ENCODE measurements at places on chromosomes 7 and 10.

- no peak for DNase-seq
Observed at GRCh38 chr7:23691320-23691719, 11.3 kb downstream of the FAM221A start.

GRCh38 chr10:86798025-86798424 lies 41.6 kb downstream of the BMPR1A start:
- DNase-seq: no peak

- no peak for DNase-seq
Observed at GRCh38 chr10:49143249-49143648, 9.4 kb upstream of the FAM170B start.

DNA sequence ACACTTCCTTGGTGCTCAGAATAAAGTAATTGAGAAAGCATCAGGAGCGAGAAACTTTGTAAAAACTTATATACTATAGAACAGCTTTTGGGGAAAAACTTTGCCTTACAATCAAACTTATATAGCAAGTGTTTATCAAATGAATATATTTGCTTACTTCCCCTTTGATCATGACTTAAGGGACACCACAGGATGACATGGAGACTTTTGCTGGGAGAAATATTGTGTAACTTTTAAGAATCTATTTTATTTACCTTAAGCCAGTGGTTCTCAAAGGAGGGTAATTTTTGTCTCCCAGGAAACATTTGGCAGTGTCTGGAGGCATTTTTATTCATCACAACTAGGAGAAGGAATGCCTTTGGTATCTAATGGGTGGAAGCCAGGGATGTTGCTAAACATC lies 173.8 kb upstream of the HABP2 start:
- DNase-seq: no peak

- DNase-seq: no peak
Observed at GRCh38 chr7:96111405-96111804, 210.5 kb downstream of the SLC25A13 start.

- no peak for DNase-seq
Observed at GRCh38 chr10:77796311-77796915, 130.1 kb downstream of the DLG5 start.

DNA sequence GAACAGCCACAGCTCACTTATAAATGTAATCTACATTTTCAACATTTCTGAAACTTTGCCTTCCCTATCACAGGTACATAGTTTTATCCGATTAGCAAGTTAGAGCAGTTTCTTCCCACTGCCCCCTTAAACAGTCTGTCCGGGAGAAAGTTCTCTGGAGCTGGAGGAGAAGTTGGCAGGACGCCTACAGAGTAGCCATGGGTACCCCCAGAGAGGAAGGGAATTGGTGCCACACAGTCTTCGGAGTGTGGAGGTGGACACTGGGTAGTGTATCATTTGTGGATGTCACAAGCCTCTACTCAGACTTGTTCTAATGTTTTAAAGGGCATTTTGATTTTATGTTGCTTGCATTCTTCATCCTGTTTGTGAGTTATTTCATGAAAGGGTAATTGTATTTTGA lies 39.0 kb downstream of the TAF3 start:
- no peak for DNase-seq

DNA sequence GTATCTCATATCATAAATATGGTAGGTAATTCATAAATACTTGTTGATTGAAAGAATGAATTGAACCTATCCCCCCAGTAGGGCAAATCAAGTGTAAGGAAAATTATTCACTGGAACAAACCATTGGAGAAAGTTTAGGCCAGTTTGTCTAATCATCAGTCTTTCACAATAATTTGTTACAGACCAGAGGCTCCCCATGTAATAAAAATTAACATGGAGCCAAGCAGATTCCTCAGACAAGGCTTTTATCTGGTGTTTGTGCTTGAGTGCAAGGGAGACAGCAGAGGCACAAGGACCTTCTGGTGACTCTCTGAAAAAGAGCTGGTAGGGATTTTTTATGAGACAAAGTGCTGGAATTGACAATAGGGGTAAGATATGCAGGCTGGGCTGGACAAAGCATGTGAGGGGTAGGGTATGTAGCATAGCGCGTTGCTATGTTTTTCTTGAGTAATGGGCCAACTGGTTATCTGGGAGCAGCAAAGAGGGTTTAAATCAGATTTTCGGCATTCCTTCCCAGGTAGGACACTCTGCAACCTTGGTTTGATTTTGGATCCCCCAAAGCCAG lies 7.8 kb upstream of the PANK1 start:
- no peak for DNase-seq

- no peak for DNase-seq
Observed at GRCh38 chr7:115359119-115359518, 437.2 kb downstream of the MDFIC start.

DNA sequence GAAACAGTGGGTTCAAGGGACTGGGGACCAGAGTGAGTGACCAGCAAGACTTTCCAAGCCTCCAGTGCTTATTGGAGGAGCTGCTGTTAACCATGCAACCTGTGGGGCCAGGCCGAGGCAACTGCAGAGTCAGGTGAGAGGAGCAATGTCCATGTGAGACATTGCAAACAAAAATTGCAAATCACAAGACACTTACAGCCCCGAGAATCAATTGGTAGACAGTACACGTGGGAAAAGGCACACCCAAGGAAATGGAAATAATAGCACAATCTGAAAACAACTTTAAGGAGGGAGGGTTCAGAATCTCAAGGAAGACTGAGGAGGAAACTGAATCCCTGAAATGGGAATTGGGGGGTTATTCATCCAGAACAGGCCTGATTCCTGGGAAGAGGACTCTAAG lies 72.6 kb downstream of the GLRX3 start:
- DNase-seq: no peak

DNA sequence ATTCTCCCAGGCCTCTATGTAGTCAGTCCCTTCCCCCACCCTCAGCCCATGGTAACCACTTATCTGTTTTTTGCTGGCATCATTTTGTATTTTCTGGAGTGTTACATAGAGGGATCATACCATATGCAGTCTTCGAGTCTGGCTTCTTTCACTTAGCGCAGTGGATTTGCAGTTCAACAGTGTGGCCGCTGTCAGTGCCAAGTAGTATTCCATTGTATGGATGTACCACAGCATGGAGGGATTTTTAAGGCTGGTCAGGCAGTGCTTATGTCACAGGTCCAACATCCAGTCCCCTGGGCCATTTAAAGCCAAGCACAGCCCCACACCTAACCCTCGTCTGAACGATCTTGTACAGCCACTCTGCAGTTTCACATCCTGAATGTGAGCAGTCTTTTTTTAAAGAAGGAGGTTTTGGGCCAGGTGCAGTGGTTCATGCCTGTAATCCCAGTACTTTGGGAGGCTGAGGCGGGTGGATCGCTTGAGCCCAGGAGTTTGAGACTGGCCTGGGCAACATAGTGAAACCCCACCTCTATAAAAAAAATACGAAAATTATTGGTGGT lies 121.8 kb downstream of the CUX1 start:
- DNase-seq: no peak

- no peak for DNase-seq
Observed at GRCh38 chr7:94907026-94907810, at the start of gene PPP1R9A. TSS of gene PPP1R9A (plus strand) at chr7:94907594. CDS start at chr7:94910114, 2,520 bp downstream.

DNA sequence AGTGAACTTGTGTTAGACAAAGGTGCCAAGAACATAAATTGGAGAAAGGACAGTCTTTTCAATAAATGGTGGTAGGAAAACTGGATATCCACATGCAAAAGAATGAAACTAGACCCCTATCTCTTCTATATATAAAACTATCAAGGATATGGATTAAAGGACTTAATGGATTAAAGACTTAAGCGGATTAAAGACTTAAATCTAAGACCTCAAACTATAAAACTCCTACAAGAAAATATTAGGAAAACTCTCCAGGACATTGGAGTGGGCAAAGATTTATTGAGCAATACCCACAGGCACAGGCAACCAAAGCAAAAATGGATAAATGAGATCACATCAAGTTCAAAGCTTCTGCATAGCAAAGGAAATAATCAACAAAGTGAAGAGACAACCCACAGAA lies 242.9 kb upstream of the MEOX2 start:
- no peak for DNase-seq

- peak; percentile 96 for DNase-seq
Observed at GRCh38 chr7:130356121-130356875, 11.7 kb downstream of the CPA5 start.

- DNase-seq: no peak
Observed at GRCh38 chr10:89470628-89471027, 56.3 kb downstream of the IFIT5 start.

DNA sequence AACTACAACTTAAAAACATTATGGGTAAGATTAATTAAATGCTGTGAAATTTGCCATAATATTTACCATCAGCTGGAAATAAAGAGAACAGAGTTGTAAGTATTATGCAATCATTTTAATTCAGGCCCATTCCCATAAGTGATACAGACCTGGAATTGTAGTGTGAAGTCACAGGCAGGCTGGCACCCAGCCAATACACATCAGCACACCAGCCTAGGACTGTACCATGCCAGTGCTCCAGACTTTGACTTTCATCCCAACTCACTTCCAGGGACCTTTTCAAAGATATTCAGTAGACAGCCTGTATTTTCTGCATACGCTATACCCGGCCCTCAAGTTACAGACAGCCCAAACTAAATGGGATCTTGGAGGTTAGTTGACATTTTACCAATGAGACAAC lies 143.3 kb downstream of the TES start:
- DNase-seq: no peak

DNA sequence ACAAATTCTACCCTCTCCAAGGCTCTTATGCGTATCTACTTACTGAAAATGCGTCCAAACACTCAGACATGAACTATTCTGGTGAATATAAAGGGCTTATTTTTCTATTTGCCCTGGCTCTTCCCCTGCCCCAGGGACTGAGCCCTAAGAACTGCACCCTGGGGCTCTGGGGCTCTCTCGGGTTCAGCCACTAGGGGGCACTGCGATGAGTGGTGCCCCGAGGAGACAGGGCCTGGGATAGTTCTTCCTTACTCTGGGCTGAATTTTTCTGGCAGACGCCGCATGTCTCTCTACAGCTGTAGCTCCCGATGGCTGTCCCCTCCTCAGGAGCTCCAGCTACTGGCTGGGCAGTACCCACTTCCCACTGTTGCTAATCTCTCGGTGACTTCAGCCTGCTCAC lies 30.8 kb upstream of the GSDME start:
- DNase-seq: no peak

DNA sequence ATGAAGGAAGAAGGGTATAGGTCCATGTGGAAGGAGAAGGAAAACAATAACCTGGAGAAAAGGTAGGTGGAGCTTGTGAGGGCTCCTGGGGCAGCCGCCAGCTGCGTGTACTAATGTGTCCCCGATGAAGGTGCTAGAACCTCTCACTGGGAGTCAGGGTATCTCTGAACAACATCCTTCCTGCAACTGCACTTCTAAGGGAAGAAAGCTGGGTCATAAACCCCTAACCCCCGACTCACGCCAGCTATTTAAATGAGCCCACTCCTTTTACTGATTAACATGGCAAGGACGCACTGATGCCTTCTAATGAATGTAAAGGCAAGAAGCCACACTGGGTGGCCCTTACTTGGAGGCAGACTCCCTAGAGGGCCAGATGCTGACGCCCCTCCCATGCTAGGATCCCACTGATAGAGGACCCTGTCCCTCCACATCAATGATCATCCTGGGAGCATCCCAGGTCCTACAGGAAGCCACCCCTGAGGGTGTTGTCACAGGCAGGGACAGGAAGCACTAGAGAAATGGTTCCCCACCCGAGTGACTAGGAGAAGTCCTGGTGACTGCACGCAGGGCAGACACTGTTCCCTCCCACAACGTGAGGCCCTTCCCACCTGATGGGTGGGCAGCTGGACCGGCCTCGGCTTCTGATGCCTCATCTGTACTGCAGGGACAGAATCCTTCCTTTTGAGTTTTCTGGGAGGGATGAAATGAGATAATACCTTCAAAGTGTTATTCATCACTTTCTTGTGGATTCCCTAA lies 20.4 kb downstream of the JCAD start:
- no peak for DNase-seq

DNA sequence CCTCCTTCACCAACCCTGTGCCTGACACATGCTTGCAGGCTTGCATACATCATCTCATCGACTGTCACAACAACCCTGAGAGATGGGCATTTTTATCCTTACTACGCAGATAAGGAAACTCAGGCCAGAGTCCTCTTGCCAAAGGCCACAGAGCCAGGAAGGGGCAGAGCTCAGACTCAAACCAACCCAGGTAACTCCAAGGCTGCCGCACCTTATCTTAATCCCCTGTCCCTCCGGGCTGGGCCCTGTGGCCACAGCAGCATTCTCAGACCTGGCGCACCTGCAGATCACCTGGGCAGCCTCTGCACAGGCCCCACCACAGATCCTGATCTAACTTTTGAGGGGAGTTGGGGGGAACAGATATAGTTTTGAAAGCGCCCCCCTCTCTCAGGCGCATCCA lies 35.1 kb downstream of the SORBS1 start:
- no peak for DNase-seq

- no peak for DNase-seq
Observed at GRCh38 chr10:122476333-122476695, 15.0 kb downstream of the HTRA1 start.

- DNase-seq: no peak
Observed at GRCh38 chr10:43204042-43204942, 62.6 kb downstream of the RASGEF1A start.

DNA sequence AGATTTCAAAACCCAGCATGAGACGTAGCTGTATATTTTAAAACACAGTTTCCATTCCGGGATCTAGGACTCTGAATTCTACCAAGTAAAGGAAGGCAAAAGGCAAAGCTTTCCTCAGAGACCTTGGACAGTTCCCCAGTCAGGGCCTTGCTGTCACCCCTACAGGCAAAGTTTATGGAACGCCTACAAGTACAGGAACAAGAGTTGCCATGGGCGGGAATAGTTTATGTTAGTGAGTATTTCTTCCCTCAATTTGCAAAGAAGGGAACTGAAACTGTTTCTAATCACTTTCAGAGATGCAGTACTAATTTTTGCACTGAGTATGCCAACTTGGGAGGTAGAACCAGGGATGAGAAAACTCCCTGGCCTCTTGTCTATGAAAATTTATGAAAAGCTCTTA lies 68.2 kb upstream of the LRGUK start:
- no peak for DNase-seq

GRCh38 chr7:153388611-153389010 lies 629.1 kb downstream of the ACTR3B start:
- no peak for DNase-seq

DNA sequence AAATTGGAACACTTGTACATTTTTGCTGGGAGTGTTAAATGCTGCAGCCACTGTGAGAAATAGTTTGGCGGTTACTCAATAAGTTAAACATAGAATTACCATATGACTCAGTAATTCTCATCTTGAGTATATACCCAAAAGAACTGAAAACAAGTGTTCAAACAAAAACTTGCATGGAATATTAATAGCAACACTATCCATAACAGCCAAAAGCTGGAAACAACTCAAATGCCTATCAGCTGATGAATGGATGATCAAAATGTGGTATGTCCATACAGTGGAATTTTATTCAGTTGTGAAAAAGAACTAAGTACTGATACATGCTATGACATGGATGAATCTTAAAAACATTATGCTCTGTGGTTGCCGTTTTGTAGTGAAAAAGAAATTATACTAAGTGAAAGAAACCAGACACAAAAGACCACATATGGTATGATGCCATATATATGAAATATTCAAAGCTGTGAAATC lies 63.0 kb upstream of the SP4 start:
- DNase-seq: no peak
